ENCODE measurements at places on chromosomes 7 and 10.

DNA sequence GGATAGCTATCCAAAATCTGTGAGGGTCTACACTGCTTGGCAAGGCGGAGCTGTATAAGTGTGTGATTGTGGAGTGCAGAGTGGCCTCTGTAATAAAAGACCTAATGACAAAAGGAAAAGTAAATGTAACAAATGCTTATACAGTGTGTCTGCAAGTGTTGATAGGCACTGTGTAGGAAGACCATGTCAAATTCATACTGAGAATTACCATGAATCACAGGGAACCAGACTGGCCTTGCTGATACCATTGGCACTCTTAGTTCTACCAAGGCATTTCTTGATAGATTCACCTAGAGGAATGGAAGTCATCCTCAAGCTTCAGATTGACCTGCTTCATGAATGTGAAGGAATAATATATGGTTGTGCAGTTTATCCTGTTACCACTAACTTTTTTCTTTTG lies 58.8 kb downstream of the CYCS start:
- DNase-seq: no peak

DNA sequence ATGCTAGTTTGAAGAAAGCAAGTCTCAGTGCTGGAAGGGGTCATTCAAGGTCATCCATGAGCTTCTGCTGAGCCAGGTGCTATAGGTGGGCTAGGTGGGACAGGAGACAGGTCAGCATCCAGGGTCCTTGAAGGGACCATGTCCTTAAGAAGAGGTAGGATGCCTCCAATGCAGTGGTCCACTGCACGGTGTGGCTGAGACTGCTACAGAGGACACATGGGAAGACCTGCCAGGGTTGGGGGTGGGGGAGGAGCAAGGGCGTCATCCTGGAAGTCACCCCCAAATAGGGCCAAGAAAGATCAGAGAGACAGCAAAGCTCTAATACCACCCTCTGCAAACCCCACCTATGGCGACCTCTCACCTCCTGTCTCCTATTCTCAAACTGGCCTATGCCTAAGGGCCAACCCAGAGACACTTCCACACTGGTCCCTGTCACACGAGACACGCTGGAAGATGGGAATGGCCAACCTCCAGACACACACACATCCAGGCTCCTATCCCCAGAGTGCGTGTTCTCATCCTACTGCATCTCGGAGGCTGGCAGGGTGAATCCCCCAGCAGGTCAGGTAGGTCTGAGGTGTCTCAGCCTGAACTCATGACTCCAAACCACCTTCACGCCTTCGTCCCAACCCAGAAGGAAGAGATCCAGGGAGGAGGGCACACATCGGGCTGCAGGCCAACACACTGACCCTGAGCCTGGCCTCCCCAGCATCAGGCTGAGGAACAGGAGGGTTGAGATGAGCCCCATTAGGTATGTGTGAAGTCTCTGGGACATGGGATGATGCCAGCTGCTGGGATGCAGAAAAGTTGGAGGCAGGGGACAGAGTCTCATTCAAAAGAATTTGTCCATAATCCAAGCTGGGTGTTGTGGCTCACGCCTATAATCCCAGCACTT lies 5.6 kb upstream of the PPP1R35 start:
- DNase-seq: no peak

GRCh38 chr10:113879691-113880090 lies 25.2 kb downstream of the NHLRC2 start:
- no peak for DNase-seq

DNA sequence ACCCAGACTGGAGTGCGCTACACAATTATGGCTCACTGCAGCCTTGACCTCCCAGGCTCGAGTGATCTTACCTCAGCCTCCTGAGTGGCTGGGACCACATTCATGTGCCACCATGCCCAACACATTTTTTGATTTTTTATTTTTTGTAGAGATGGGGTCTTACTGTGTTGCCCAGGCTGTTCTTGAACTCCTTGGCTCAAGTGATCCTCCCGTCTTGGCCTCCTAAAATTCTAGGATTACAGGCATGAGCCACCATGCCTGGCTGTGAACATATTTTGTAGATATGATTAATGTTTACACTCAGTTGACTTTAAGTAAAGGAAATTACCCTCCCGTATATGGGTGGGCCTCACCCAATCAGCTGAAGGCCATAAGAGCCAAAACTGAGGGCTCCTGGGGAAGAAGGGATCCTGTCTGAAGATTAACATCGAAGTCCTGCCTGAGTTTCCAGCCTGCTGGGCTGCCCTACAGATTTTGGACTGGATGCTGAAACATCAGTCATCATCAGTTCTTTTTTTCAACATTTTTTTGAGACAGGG lies 127.1 kb downstream of the ACTR3B start:
- DNase-seq: no peak

DNA sequence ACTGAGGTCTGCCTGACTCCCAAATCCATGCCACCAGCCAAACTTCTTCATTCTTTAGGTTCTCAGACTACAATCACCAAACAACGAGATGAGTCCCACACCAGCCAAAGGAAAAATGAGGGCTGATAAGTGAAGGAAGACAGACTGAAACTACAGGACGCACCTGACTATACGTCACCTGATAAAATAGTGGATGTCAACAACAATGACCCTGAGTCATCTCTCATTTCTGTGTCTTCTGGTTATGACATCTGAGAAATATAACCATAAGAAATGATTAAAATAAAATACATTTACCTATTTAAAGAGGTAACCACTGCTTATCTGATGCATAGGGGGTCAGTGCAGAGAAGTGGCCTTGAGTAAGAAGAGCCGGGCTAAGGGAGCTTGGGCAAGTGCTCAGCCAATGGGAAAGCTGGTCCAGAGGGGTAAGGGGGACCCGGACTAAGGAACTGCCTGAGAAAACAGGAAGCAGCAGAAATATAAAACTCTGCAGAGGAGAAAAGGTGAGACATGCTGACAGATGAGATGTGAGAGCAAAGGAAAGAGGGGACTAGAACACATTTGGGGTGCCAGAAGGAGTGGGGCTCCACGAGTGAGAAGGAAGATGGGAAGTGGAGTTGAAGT lies 51.8 kb downstream of the HIPK2 start:
- no peak for DNase-seq

- DNase-seq: no peak
Measured at GRCh38 chr10:61250131-61250530, 203.1 kb downstream of the TMEM26 start.

- DNase-seq: peak; percentile 21
Measured at GRCh38 chr7:133795068-133795665, 332.0 kb upstream of the LRGUK start.

- no peak for DNase-seq
Measured at GRCh38 chr10:17123961-17124360, 5.7 kb downstream of the CUBN start.

DNA sequence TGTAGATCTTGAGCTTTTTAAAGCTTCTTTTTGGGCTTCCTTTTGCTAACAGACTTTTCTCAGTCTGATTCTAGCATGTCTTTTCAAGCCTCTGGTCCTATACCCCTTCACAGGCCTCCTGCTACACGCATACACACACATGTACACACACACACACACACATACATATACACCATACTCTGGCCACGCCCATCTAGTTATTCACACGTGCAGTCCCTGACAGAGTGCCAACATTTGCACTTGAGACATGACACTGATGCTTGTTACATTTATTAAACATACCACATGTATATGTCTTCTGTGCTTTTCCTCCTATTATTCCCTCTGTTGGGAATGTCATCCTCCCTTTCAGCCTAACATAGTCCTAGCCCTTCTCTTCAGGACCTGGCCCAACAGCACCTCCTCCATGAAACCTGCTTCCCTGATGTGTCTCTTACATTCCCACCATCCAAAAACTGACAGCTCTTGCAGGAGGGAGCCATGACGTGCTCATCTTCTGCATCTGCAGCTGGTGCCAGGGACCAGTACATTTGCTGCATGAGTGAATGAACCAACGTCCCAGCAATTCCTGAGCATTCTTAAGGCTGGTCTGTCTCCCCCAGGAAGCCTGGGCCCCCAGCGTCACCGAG lies 222.1 kb downstream of the ARHGAP12 start:
- DNase-seq: no peak

DNA sequence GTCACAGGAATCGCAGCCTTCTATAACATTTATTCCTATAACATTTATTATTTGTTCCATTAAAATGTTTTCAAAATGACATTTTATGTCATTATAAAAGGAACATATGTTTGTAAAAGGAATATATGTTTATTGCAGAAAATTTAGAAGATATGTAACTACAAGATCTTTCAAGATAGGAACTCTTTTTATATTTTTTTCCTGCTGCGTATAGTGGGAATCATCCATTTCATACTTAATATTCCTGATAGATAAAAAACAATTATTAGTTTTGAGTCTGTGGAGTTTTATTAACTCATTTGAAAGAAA lies 55.6 kb downstream of the CCNY start:
- DNase-seq: no peak

DNA sequence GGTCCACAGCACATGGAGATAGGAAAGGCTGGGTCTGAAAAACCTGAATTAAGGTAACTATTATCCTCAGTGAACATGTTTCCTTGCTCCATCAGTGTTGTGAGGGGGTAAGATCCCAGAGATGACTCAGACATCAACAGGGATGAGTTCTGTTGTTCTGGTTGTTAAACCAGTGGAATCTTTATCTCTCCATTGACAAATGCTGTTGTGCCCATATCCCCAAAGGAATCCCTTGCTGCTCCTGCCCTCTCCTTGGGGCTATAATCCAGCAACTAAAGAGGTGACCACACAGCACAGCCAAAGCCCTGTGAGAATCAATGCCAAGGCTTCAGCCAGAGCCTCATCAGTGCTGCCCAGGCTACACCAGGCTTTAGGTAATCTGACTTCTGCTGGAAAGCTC lies 113.4 kb downstream of the JAZF1 start:
- no peak for DNase-seq

DNA sequence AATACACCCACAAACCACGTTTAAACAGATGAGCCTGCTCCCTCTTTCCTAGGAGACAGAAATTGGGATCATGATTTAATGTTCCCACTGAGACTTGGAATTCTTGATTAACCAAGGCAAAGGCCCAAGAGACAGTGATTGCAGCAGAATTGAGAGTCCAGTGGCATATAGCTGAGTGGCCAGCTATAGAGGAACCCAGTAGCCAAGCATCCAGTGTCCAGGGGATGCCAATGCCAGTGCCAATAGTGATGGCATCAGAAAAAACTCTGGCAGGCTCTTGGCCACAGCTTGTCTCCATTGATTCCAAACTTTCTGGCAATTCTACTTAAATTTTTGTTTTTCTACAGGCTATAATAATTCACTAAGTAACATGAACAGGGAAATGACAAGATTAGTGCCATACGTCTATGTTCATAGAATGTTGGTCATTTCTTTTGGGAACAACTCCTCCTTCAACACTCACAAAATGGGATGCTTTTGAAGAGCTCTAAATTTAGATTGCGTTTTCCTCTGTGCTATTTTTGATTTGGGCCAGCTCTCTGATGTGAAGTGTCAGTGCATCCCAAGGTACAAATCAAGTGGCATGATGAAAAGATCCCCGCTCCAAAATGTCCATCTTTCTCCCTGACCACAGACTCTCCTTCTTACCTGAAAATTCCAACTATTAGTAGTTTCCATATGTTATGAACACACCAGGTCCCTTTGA lies 83.1 kb upstream of the A1CF start:
- no peak for DNase-seq

GRCh38 chr7:41592794-41593193 lies 110.1 kb downstream of the INHBA start:
- no peak for DNase-seq

- DNase-seq: peak; percentile 25
Measured at GRCh38 chr10:63384001-63384400, 81.8 kb downstream of the JMJD1C start.

DNA sequence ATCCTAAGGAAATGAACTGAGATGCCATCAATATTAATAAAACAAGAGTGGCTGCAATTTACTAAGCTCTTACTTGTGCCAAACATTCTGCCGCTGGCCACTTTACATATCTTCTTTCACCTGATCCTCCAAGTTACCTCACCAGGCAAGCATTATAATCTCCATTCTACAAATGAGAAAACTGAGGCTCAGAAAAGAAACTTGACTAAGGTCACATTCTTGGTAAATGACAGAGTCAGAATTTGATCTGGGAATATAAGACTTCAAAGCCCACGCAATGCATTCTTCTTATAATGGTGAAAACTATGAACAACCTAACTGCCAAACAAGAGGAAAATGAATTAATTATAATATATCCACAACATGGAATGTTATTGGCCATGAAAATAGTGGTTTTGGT lies 46.1 kb upstream of the SMNDC1 start:
- no peak for DNase-seq
